CD4-positive, alpha-beta T cell treated with Interleukin-21 for 1 hour (primary cell): ENCODE measurements at places on chromosomes 7 and 10.

DNA sequence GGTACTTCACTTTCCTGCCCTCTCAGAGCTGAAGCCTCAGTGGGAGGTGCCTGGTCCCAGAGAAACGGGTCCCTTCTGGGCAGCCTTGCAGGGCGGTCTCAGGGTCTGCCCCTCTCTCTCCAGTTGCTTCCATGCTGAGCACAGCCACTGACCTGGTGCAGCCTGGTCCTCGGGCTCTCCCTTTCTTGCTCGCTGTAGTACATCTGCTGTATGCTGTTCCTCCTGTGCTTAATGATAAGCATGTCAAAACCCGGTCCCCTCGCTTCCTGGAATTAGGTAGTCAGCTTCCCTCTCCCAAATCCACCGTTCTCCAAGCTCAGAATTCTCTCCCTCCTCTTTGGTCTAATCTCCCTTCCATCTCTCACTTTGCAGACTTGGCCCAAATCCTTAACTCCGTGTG is 11.0 kb upstream of the HPS1 start:
- no peak for DNase-seq

GRCh38 chr7:19972876-19973275 is 199.5 kb upstream of the TMEM196 start:
- no peak for DNase-seq

- peak; percentile 45 for DNase-seq
These were observed 65.8 kb upstream of the PRSS58 start for GRCh38 chr7:142323706-142324105.

- no peak for DNase-seq
These were observed 123.4 kb upstream of the PDLIM1 start for GRCh38 chr10:95414016-95414830.

- DNase-seq = no peak
These were observed 67.1 kb upstream of the PIK3CG start for GRCh38 chr7:106797937-106798336.

GRCh38 chr7:82122275-82122674 is 321.3 kb downstream of the CACNA2D1 start:
- no peak for DNase-seq

GRCh38 chr10:80917636-80918035 is 379.9 kb downstream of the SH2D4B start:
- DNase-seq = no peak

DNA sequence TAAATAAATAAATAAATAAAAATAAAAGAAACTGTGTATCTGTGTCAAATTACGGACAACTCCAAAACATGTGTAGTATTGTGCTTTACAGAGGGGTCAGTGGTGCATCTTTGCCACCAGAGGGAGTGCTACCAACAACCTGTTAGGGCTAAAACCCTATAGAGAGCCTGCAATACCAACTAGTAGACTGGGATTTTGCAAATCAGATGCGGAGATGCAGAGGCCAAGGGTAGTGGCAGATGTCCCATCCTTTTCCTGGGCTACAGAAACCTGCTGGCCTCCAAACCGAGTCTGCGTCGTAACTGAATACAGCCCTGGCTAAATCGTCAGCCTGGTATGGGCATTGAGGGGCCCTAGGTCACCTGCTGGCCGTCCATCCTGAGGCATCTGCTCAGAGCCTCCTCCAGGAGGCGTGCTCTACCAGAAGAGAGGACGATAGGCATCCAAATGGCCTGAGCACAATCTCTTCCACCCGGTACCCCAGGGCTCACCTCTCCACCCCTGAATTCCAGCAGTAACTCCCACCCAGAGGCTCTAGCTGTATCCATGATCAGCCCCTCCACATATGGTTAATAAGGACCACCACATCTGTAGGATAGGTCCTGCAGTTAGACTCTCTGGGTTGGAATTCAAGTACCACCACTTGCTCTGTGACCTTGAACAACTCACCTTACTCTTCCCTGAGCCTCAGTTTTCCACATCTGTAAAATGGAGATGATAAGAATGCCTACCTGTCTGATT is 6.2 kb upstream of the RRP12 start:
- peak; percentile 84 for DNase-seq

DNA sequence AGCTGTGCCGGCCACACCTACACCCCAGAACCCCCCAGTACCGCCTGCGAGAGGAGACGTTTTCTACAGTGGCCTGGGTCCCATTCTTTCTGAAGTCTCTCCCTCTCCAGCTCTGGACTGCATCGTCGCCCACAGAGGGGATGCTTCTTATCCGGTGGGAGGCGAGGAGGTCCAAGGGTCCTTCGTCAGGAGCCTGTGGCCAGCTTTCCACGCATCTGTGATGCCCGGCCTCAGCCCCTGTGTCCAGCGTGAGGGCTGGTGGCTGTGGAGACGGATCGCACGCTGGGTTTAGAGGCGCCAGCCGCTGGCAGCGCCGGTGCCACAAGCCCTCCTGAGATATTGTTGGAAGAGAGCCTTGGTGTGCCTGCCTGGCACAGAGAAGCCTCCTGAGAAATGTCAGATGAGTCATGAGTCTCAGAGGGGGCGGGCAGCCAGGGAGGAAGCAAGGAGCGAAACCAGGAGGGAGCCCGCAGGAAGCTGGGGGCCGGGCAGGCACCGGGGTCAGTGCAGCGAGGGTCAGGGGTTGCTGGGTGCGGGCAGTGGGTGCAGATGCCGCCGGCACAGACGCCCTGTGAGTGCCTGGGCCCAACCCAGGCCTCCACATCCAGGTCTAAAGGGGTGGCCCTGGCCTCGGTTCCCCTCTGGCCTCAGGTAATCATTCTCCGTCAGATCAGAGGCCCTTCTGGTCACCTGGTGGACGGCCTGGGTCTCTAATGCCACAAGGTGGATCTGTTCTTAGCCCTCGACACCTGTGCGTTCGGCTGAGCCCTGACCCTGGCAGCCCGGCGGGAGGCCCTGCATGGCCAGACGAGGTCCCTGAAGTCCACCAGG is 86.0 kb upstream of the DIP2C start:
- no peak for DNase-seq

DNA sequence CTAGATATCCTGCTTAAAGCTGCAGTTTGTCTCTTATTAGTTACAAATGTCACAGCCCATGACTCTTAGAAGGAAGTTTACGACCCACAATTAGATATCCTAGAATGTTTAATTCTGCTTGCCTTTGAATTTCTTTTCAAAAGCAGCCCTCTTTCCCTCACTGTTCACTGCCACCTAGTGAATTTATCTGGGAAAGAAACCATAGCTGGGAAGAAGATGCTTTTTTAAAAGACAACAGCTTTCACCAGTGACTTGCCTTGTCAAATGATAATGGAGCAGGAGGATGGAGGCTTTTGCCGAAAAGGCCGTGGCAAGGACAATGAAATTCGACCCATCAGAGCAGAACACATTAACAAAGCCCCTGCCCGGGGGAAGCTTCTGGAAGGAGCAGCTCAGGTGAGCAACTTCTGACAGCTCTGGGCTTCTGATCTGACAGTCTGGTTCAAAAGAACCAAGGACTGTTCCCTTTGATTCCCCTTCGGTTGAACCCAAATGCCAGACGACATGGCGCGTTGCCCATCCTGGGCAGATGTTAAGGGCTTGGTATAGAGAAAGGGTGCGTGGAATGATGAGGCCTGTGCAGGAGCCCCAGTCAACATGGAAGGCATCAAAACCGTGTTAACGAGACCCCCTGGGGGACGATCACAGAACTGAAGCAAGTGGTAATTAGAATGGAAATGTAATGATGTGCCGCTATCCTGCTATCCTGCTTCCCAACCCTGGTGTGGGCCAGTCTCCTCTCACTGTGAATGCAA is 236.8 kb downstream of the FRMD4A start:
- peak; percentile 4 for DNase-seq

DNA sequence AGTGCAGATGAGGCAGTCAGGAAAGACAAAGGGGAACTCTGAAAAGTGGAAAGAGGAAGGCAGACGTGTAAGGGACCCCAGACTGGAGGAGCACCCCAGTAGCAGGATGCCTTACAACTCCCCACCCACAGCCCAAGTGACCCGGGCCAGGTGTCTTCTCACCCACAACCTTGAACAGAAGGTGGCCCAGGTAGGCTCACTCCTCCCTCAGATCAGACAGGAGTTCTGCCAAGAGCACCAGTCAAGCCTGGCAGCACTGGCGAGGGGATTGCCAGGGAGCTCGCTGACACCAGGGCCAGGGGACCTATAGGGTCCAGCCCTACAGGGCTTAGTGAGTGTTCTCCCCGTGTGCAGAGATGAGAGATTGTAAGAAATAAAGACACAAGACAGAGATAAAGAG is 27.1 kb upstream of the LMBR1 start:
- DNase-seq = no peak

- no peak for DNase-seq
These were observed 95.0 kb downstream of the KLF6 start for GRCh38 chr10:3689871-3690510.

GRCh38 chr7:151137791-151138152 is 29.7 kb downstream of the GBX1 start:
- DNase-seq = no peak

- no peak for DNase-seq
These were observed 68.8 kb downstream of the CSTF2T start for GRCh38 chr10:51630640-51631005.

DNA sequence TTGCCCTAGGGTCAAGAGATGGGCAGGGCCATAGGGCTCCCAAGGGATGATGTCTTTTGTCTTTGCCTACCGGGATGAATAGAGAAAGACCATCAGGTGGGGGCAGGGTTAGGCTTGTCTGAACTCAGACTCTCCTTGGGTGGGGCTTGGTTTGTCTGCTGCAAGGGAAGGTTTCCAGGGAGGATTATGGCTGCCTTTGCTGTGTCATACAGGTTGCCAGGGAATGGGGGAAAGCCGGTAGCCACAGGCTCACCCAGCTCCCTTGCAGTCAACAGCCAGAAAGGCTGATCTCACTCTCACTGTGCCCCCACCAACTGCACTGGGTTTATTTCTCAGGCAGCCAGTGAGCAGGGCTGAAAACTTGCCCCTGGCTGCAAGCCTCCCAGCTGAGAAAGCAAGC is 253.2 kb downstream of the POLR1F start:
- DNase-seq = no peak
